ENCODE measurements at places on chromosomes 1 and 21. TPM values are rescaled to one million over a fixed set of nuclear protein-coding genes. Genes with fewer than 3 reads are reported as not detected.

DNA sequence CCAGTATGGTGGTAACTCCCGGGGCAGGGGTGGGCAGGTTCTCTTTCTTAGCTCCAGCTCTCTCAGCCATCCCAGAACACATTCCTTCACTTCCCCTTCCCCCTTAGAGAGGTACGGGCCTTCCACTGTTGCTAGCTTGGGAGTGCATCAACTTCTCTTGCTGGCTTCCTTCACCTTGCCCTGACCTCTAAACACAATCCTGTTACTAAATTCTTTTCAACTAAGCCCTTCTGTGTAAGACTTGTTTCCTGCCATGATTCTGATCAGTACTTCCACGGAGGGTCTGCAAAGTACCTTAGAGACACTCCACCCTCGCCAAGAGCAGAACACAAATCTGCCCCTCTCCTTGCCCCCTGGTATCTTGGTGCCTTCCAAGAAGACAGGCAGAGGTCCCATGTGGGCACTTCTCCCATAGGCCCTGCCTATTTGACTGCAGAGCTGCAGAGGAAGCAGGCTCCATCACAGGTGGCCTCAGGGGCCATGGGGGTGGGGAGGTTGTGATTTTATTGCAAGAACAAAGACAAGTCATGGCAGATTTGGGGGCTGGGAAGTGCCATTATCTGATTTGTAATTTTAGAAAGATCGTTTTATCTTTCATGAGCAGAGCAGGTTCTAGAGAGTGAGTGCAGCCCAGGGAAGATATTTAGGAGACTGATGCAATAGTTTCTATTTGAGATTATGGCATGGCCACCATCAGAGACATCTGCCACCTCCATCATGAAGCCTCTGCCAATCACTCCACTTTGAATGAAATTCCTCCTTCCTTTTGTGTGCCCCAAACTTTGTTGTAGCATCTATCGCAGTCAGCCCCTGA, 182.5 kb upstream of the JUN start:
- H3K4me1 ChIP-seq, result no peaks in the 10 kb centered on the region
- no peaks in the 10 kb centered on the region for H3K36me3 ChIP-seq
- H3K4me3 ChIP-seq, result no peak overlapping the region
- H3K27ac ChIP-seq, result no peak overlapping the region
- H3K27me3 ChIP-seq, result no peaks in the 10 kb centered on the region
- DNase-seq, result no peak

DNA sequence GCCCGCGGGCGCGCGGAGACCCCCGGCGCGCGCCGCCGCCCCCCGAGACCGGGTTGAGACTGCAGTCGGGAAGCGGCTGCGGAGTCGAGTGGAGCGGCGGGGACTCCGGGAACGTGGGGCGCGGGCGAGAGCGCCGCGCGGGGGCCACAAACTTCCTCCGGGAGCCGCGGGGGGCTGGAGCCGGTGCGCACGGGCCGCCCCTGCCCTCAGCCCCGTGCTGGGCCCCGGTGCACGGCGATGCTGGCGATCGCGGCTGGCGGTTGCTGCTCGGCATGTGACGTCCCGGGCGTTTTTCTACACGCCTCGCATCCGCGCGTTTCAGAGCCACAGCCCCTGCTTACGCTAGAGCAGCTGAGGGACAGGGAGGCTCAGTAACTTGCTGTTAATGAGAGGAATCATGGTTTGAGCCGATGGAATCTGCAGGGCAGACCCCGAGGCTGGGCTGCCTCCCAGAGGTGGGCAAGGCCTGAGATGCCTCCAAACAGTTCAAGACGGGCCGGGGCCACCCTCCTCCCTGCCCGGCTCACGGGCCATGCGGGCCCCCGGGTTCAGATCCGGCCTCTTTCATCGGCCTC, 520 bp downstream of the TMEM201 start:
- H3K4me3 ChIP-seq, result peak overlapping the region; percentile 65
- no peaks in the 10 kb centered on the region for H3K27me3 ChIP-seq
- no peaks in the 10 kb centered on the region for H3K36me3 ChIP-seq
- H3K4me1 ChIP-seq, result peaks cover 20% of the 10 kb centered on the region
- no peak overlapping the region for H3K27ac ChIP-seq

Gene CRNN
- total RNA-seq, result not detected

DNA sequence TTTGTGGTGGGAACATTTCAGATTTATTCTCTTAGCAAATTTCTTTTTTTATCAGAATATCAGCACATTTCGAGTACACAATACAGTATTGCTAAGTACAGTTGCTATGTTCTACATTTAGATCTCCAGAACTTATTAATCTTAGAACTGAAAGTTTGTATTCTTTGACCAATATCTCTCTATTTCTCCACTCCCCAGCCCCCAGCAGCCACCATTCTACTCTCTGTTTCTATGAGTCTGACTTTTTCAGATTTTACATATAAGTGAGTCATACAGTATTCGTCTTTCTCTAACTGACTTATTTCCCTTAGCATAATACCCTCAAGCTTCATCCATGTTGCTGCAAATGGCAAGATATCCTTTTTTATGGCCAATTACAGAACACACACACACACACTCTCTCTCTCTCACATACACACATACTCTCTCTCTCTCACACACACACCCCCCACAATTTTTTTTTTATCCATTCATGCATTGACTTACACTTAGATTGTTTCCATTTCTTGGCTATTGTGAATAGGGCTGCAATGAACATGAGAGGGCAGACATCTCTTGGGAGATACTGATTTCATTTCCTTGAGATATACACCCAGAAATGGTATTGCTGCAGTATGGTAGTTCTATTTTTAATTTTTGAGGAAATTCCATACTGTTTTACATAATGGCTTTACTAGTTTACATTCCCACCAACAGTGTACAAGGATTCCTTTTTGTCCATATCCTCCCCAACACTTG, 15.7 kb downstream of the RPTN start:
- DNase-seq, result no peak
- H3K27me3 ChIP-seq, result peaks cover 10% of the 10 kb centered on the region
- no peaks in the 10 kb centered on the region for H3K36me3 ChIP-seq
- H3K27ac ChIP-seq, result no peak overlapping the region
- no peaks in the 10 kb centered on the region for H3K4me1 ChIP-seq
- no peak overlapping the region for H3K4me3 ChIP-seq

DNA sequence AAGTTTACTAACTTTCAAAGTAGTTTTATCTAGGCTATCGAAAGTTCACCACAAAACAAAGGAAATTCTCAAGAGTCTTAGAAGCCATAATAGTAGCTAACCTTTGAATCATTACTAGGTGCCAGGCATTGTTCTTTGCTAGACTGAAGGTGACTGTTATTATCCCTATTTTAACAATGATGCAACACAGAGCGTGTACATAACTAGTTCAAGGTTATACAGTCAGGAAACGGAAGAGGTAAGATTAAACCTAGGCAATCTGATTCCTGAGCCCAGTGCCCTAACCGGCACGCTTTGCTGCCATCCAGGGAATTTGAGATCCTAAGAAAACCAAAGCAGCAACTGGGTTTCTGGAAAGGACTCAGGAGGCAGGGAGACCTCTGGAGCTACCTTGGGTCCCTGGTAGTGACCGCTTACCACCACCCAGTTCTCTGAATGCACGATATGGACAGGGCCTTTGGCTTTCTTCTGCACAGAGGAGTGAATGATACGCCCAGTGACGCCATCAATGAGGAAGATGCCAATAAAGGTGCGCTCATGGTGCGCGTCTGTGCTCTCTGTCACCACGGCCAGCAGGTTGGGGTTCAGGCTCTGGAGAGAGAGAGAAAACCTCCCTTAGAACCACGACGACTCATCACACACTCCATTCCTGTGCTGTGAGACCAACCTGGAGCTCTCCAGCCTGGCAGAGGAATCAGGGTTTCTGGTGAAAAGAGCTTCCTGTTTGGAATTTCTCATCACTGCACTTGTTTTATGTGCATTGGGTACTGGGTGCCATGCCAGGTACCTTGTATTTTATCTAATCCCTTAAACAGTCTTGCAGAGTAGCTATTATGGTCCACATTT, 13.1 kb upstream of the UBR4 start:
- no peaks in the 10 kb centered on the region for H3K4me1 ChIP-seq
- peaks cover 50% of the 10 kb centered on the region for H3K36me3 ChIP-seq
- DNase-seq, result no peak
- no peak overlapping the region for H3K4me3 ChIP-seq

Gene ADGRB2
- total RNA-seq, result 25.1 TPM

GRCh38 chr1:213138391-213138790, 87.3 kb downstream of the RPS6KC1 start:
- peaks cover 7% of the 10 kb centered on the region for H3K4me1 ChIP-seq
- no peak for DNase-seq
- no peaks in the 10 kb centered on the region for H3K27me3 ChIP-seq
- H3K4me3 ChIP-seq, result no peak overlapping the region
